Esophagus squamous epithelium (tissue), 5 donors: ENCODE measurements at places on chromosomes 3 and 15.

- DNase-seq: no peak
Measured at GRCh38 chr3:195173657-195174056, 97.3 kb downstream of the XXYLT1 start.

- DNase-seq: no peak
Measured at GRCh38 chr15:74891469-74891868, 1.6 kb downstream of the MPI start.

DNA sequence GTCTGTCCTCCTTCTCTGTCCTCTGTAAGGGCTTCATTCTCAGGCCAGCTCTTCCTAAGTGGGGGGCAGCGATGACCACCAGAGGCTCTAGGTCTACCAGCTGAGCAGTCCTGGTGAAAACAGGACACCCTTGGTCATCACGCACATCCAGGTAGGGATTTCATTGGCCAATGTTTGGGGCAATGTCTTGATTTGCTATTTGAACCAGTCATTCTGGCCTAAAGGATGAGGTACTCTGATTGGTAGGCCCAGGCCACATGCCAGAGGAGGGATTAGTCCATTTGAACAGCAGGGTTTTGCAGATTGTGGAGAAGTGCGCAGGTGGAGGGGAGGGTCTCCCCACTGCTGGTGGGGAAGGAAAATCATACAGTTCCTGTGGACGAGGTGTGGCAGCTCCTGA lies 57.3 kb downstream of the PLXNA1 start:
- no peak for DNase-seq

DNA sequence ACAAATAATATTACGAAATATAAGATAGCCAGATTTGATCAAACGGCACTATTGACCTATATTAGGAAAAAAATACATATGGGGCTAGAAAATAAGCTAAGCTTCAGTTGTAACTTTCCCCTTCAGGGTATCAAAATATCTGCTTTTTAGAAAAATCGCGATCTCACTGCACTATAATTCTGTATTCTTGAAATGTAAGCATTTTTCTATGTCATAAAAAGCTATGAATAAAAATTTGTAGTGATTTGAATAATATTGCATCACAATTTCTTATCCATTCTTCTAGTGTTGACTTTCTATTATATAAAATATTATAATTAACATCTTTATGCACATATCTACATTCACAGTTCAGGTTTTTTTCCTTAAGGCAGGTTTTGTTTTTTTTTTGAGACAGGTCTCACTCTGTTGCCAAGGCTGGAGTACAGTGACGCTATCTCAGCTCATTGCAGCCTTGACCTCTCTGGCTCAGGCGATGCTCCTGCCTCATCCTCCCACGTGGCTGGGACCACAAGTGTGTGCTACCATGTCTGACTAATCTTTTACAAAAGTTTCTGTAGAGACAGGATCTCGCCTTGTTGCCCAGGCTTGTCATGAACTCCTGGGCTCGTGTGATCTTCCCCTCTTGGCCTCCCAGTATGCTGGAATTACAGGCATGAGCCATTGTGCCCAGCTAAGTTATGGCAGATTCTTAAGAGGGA lies 21.6 kb downstream of the EMC4 start:
- DNase-seq: no peak

DNA sequence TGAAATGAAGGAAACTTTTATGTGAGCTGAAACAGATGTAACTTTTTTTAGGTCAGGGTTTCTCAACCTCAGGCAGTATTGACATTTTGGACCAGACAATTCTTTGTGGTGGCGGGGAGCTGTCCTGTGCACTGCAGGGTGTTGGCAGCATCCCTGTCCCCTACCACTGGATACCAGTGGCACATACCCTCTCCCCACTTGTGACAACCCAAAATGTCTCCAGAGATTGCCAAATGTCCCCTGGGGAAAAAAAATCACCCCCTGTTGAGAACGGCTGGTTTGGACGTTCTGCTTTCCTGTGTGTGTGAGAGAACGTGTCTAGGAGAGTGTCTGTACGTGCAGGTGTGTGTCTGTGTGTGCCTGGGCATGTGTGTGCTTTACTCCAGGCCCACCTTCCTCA lies 30.7 kb upstream of the GRIP2 start:
- DNase-seq: no peak

DNA sequence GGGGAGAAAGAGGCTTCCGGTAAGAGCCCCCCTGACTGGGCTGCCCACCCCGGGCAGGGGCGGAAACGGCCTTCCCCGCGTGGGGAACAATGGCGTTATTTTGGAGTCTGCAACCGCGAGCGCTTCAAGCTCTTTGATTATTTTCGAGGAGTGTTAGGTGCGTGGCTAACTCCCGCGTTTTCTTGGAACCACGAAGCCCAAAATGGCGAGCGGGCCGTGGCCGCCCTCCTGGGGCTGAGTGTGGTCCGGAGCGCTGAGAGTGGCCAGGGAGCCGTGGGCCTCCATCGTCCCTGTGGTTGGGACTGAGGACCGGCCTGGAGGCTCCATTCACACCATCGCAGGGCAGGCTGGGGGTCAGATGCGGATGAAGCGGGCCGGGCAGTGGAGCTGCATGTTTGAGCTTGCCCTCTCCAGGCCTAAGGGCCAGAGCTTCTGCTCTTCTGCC lies 44.6 kb upstream of the POLG start:
- no peak for DNase-seq

DNA sequence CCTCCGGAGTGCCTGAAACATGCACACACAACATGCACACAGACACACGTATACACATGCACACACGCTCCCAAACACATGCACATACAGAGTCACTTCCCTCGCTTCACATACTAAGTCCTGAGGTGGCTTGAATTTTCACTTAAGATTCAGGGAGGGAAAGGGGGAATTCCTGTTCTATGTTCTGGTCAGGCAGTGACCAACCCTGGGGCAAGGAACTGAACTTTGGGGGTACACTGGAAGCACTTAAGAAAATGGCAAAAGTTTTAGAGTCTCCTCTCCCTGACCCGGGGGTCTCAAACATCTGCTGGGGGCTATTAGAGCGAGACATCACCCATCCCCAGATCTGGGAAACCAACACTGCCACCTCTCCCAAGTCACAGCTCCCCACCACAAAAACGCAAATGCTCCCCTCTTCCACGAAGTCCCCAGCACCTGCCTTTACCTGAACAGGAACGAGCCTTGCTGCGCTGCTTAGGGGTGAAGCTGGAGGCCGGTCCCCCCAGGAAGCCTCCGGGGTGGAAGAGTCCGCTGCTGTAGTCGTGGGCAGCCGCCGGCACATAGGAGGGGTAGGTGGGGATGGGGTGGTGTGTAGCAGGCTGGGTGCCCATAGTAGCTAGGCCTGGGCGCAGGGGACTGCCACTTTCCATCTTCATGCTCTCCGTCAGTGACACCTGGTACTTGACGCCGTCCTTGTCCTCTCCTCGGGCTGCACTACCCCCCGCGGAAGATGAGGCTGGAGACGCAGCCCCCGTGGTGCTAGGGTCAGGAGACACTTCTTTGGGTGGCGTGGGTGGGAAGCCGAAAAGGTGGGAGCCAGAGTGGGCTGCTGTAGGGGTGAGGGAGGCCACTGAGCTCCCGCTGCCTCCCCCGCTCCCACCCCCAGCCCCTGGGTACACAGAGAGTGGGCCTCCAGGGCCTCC lies 7.5 kb downstream of the GATA2 start:
- no peak for DNase-seq

DNA sequence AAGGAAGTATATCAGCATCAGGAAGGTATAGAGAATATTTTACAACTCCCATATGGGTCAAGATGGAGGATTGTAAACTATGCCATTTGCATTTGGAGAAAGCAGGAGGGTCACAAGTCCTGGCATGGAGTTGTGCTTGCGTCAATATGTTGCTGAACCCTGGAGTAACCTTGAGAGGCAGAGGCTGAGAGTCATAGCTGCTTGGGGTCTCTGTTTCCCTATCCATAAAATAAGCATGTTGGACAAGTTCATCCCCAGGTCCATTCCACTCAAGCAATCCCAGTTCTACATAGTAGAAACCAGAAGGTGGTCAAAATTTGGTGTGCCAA lies 273.6 kb downstream of the MECOM start:
- no peak for DNase-seq

DNA sequence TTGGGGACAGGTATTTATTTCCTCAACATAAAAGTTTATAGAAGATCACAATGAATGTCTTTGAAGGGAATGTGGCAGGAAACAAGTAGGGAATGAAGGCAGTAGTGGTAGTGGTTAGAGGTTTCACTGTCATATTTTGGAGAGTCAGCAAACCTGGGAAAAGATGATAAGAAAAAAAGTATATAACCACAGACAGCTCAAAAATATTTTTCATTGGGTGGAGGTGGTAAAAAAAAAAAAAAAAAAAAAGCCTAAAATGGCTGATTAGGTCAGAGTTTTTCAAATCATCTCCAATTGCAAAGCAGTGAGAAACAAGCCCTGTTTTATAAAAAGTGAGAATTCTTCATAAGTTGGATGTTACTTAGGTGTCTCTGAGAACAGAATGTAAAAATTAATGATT lies 400.0 kb downstream of the LSAMP start:
- no peak for DNase-seq

GRCh38 chr15:41971895-41972252 lies 483 bp downstream of the EHD4 start:
- DNase-seq: no peak

- DNase-seq: no peak
Measured at GRCh38 chr15:83243634-83244033, 36.0 kb upstream of the HDGFL3 start.

GRCh38 chr3:148366743-148367410 lies 330.8 kb upstream of the AGTR1 start:
- DNase-seq: no peak

DNA sequence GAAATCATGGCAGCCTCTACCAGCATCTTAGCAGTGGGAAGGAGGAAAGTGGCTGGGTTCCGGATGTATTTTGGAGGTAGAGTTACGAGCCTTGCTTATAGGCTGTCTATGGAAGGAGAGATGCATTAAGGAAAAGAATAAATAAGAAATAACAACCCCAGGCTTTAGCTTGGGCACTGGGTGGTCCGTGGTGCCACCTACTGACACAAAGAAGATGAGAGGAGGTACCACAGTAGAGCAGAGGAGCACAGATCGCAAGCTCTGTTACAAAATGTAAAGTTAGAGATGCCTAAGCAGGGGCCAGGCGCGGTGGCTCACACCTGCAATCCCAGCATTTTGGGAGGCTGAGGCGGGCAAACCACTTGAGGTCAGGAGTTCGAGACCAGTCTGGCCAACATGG lies 74.8 kb downstream of the TMEM39A start:
- no peak for DNase-seq

DNA sequence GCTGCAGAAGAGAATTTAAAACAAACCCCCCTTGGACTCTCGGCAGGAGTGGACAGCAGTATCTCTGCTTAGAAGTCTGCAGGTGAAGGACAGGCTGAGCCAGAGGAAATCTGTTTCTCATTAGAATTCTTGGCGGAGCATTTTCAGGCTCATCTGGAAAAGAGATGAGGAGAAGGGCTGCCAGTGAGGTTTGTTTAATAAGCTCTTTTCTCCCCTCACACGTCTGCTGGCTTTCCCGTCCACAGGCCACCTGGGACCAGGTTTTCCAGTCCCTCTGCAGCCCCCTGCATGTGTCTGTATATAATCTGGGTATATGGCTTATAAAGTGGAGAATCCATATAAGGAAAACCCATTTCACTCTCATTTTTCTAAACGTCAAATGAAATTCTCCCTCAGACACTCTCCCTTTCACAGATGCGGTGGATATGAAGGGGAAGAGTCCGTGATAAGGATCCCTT lies 155.4 kb upstream of the TPM1 start:
- DNase-seq: no peak

- DNase-seq: no peak
Measured at GRCh38 chr3:23553353-23553752, 252.4 kb upstream of the UBE2E1 start.

DNA sequence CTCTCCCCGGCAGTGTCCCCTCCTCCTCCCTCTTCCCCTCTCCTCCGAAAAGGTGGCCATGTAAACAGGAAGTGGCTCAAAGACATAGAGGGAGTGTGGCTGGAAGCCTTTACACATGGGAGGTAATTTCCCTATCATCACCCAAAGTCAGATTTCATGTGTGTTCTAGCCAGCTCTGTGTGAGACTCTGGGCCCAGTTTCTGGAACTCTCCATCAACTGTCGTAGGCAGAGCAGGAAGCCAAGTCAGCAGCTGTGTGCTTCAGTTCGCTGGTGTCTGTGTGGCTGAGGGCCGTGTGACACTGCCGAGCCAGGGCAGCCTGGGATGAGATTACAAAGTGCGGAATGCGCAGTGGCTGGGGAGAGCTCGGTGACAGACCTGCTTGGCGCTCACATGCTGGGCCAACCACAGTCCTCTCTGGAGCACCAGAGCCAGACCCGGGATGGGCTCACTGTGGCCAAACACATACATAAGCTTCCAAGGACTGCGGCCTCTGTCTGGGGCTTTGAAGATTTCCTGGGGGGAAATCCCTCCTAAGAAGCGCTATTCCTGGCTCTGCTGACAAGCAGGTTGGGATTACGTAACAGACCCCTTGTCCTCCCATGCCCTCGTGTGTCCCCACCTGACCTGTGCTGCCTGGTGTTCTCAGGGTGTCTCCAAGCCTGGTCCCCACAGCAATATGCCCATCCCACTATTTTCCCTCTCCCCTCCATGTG lies 50.7 kb downstream of the UMPS start:
- DNase-seq: no peak

GRCh38 chr3:30702038-30702827 lies 95.8 kb downstream of the TGFBR2 start:
- DNase-seq: no peak

DNA sequence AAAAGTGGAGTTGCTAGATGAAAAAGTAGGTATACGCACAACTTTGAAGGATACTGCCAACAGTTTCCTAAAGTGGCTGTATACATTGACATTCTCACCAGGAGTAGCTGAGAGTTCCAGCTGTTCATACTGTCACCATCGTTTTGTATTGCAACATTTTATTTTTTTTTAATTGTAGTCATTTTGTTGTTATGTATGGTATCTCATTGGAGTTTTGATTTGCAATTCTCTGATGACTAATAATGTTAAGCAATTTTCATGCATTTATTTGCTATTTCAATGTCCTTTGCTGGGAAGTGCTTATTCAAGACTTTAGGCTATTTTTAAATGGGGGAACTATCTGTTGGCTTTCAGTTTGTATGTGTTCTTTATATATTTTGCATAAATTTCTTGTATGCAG lies 185.1 kb upstream of the TGFBR2 start:
- no peak for DNase-seq

DNA sequence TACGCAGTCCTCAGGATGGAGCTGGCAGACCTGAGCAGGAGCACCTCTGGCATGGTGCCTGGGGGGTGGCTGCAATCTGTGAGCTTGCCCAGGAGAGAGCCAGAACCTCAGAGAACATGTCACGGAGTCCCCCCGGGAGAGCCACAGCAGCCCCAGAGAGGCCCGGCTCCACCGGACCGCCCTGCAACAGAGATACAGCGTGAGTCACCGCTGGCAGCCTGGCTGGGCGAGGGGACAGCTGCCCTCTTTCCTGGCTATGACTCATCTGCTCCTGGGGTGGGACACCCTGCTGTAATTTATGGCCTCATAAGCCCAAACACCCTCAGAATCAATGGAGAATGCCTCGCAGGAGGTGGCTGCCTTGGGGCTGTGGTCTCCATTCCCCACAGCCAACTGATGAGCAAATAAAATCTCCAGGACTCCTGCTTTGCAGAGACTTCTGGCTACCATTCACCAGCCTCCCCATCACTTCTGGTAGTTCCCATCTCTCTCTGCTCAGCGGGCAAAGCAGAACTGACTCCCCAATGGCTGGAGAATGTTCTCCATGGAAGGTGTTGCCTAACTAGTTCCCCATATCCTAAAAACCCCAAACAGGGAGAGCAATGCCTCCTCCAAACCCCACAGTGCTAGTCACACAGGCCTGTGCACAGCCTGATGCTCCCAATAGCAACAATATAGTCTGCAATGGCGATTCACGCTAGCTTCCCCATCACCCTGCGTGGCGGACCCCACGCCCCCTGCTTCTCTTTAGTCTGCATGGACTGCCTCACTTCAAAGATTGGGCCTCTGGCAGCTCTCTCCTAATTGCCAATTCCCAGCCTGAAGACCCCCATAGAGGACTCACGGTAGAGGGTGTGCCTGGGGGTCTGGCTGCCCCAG lies 21.6 kb downstream of the ACSBG1 start:
- no peak for DNase-seq
